Hepatocyte (in vitro differentiated cells): ENCODE measurements at places on chromosomes 12 and 14. TPM values are rescaled to one million over a fixed set of nuclear protein-coding genes. Genes with fewer than 3 reads are reported as not detected.

GRCh38 chr12:114241973-114242434 lies 163.9 kb downstream of the TBX5 start:
- no peak for DNase-seq

The MUCL1 gene
- not detected in 2 replicates for total RNA-seq

The GPRC5D gene
- not detected in 2 replicates for total RNA-seq

- DNase-seq, result no peak
These were observed 18.6 kb upstream of the RERGL start for GRCh38 chr12:18108611-18109010.

The FSCB gene
- total RNA-seq, result not detected in 2 replicates
